Esophagus squamous epithelium (tissue), 5 donors: ENCODE measurements at places on chromosomes 6 and 20.

DNA sequence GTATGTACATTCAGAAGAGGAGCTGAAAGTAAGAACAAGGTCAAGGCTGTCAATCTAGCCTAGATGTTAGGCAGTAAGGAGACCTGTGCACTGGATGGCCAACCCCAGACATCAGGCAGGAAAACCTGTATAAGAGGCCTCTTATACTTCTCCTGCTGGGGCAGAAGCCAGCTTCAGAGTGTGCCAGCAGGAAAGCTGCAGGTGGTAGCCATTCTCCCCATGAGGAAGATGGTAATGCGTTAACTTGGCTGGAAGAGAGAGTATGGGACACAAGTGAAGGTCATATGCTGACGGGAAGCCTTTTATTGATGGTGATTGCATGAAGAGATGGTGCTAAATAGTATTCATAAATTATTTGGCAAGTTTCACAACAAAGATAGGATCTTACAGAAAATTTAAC, 20.6 kb downstream of the NHLRC1 start:
- DNase-seq: no peak

DNA sequence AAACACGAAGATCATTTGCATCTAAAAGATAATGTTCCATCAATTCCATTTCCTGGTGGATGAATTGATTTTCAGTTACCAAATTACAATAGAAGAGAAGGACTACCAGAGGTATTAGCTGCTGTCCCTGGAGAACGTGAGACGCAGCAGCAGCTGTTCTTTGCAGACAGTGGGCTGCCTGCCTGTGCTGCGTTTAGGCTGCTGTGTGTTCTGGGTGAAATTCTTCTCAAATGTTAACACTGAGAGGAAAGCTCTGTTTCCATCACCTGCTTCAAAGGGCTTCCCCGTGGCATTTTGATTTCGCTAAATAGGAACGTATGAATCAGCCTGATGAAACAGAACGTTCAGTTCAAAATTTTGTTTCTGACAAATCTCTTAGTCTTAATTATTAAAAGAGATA, 362.2 kb downstream of the C6orf118 start:
- no peak for DNase-seq

DNA sequence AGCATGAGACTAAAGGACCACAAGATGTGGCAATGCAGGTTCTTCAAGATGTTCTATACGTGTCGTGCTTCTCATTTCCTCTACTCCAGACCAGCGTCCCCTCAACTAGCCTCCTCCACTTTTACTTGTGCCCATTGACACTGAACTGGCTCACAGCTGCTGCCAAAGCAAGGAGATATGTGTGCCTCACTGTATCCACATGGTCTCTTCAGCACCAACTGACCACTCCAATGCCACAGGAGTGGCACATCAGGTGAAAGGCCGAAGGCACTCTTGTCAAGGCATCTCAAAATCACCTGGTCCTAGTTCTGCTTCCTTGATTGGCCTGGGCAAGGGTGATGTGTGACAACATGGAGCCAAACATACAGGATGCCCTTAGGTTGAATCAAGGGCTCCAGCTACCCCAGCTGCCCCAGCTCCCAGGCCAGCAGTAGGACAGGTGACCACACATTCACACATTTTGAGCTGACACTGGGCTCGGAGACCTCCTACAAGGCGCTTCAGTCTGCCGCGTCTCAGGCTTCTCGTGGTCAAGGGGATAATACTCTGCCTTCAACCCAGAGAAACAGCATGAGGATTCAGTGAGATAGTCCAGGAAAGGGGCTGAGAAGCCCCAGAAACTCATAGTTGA, 205.2 kb upstream of the CDH4 start:
- DNase-seq: no peak

DNA sequence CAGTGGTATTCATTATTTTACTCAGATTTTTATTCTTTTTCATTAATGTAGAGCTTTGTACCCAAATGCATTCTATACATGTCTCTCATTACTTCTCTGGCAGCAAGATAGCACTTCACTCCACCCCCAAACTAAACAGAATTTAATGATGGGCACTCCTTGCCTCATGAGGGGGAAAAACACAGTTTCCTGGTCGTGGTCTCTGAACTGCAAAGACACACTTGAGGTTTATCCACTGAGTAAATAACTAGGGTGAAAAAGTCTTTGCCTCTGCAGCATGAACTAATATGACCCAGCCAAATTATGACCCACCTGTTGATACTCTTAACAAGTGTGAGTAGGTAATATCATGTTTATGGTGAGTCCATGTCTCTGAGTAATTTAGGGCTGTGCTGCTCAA, 785.2 kb upstream of the FLRT3 start:
- no peak for DNase-seq

- no peak for DNase-seq
These were observed 15.7 kb downstream of the AHI1 start for GRCh38 chr6:135481783-135482369.

- DNase-seq: no peak
These were observed 130.5 kb downstream of the MYB start for GRCh38 chr6:135311446-135312200.

DNA sequence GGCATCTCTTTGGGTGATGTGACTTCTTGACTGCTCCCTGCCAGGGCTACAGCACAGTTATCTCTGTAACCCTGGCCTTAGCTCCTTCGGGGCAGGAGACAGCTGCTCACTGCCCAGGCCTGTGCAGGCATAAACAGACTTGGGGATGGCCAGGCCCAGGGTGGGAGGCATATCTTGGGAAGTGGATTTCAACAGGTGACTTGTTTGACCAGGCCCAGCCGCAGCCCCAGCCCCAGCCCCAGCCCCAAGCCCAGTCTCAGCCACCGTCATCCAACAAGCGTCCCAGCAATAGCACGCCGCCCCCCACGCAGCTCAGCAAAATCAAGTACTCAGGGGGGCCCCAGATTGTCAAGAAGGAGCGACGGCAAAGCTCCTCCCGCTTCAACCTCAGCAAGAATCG, 7.5 kb downstream of the MEA1 start:
- no peak for DNase-seq

DNA sequence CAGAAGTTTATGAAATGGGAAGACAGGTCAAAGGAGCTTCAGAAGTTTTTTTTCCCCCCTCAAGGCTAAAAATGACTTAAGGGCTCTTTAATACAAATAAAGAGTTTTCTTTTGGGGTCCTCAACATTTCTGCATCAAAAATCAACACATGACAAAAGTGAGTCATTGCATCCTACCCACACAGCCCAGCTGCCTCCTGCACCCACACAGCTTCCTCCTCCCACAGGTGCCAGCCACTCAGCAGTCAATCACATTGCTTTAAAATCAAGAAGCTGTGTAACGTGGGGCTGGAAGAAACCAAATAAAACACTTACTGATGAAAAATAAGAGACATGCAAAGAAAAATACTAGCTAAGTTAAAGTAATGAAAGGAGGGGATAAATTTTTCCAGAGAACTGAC, 68.5 kb downstream of the MAP3K5 start:
- no peak for DNase-seq

DNA sequence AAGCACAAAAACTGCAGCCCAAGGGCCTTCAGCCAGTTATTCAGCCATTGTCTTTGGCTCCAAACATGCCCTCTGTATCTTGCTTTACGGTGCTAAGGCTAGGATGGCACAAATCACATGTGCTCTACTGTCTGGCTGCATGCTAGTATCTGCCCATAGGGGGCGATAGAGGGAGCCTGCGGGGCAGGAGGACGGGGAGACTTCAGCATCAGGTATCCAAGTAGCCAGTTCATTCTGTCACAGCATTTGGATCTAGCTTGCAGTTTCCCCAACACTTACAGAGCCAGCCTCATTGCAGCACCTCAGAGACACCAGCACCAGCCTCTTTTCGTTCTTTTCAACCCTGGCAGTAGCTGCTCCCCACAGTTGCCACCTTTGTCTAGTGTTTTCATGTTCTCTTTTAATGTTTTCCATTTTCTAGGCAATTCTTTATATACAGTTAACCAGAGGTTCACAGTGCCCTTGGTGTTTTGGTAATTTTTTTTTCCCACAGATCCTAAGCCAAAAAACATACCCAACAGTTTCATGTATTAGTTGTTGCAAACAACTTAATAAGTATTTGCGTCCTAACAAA, 705.9 kb downstream of the PTPRT start:
- DNase-seq: no peak

DNA sequence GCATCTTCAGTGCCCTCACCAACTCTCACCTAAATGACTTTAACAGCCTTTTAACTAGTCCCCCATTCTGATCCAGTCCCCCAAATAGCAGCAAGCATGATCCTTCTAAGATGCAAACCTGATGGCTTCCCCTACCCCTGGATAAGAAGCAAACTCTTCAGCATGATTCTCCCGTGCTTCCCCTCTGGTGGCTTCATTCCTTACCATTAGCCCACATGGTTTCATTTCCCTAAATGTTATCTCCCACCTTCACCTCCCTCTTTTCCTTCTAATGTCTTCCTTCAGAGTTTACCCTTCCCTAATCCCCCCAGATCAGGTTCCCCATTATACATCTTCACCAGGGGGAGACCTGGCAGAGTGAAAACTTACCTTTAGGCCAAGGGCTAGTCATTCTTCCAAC, 4.0 kb upstream of the RAB5IF start:
- no peak for DNase-seq

GRCh38 chr6:39137245-39137644, 22.3 kb upstream of the SAYSD1 start:
- DNase-seq: no peak

- DNase-seq: no peak
These were observed 73.5 kb downstream of the EFHC1 start for GRCh38 chr6:52493669-52494068.

GRCh38 chr6:123873974-123874373, 70.3 kb downstream of the NKAIN2 start:
- no peak for DNase-seq

DNA sequence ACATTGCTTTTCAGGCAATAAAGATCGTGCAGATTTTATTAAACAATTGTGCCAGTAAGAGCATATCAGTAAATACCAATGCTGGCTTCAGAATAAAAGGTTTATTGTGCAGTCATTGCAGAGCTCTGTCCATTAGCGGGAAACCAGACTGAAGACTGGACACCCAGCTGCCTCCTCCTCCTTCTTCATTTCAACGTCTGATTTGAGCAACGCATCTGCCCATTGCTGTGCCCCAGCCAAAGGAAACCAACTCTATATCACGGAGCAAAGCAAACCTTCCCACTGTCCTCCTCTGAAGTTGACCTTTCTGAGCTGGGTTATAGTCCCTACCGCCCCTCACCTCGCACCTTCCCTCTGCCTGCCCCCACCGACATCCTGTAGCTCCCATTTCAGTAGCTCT, 80.8 kb downstream of the SLC22A23 start:
- DNase-seq: no peak

GRCh38 chr6:25038999-25039398, 103.2 kb upstream of the RIPOR2 start:
- DNase-seq: no peak

- DNase-seq: no peak
These were observed 207.8 kb downstream of the BMP2 start for GRCh38 chr20:6975311-6975710.

DNA sequence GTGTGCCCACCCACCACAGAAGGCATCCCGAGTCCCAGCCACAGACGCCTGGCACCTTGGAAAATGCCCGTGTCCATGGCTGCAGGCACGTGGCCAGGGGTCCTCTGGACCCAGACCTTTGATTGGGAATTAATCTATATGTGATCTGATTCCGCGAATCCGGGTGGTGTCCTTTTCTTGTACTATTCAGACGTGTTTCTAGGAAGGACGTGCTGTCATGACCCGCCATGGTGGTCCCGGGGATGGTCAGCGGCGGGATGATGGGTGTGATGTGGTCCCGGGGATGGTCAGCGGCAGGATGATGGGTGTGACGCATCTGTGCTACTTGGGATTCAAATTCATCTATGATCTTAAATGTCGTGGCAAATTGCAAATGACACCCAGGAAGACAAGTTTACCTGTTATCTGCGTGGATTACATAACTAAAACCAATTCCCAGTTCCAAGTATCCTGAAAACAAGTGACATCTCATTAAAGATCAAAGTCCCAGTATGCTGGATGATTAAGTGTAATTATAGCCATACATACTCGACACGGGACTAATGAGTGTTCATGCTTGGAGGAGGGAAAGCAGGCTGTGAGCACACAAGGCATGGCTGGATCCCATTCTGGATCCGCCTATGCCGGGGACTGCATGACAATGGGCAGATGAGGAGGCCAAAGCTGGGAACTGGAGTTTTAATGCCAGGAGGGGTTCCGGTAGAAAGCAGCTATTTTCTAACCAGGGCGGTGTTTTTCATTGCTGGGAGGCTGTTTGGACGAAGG, 256.5 kb downstream of the TAF4 start:
- DNase-seq: no peak

GRCh38 chr6:91149246-91149955, 562.5 kb upstream of the MAP3K7 start:
- no peak for DNase-seq

- no peak for DNase-seq
These were observed 466.9 kb upstream of the NRSN1 start for GRCh38 chr6:23659125-23659524.

- DNase-seq: no peak
These were observed 13.0 kb downstream of the CFAP61 start for GRCh38 chr20:20065361-20065760.

- no peak for DNase-seq
These were observed 368.9 kb upstream of the JARID2 start for GRCh38 chr6:14876778-14877613.

- DNase-seq: no peak
These were observed 20.4 kb downstream of the DSTN start for GRCh38 chr20:17590245-17590644.
